ENCODE measurements at places on chromosomes 7 and 10.

DNA sequence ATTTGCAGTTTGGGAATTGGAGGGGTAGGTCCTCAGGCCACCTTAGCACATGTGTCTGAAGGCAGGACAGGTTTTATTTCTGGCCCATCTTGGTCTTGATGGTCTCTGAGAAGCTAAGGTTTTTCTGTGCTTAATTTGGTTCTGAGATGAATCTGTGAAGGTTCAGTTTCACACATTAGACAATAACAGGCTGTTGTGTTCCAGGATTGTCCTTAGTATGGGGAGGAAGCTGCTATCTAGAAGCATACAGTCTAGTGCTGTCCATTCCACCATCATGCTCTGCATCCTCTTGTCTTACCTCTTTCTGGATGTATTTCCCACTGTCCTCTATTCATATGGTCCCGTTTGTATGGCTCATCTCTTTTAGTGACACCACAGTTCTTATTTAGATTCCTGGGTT lies 7.1 kb downstream of the UBE2D1 start:
- DNase-seq: no peak

- no peak for DNase-seq
Observed at GRCh38 chr10:79376751-79377556, 29.7 kb downstream of the PPIF start.

- no peak for DNase-seq
Observed at GRCh38 chr7:13989949-13990305, 461 bp upstream of the ETV1 start.

- DNase-seq: no peak
Observed at GRCh38 chr10:106577266-106577665, 587.2 kb downstream of the SORCS1 start.

DNA sequence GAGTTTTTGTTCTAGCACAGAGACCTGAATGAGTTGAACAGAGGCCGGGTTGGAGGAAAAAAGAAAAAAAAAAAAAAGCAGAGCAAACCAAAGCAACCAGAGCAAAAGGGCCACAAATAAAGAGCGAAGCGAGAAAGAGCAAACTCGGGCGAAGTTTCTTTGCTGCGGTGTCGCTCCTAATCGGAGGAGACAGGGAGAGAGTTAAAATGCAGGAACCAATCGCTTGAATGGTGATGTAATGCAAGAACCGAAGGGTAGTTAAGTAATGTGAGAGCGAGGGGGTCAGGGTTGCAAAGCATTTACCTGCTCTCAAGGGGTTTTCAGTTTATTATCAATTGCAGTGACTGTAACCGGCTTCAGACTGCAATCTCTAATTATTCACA lies 271.7 kb downstream of the TRIL start:
- DNase-seq: peak; percentile 16

GRCh38 chr10:83166344-83166743 lies 973.0 kb upstream of the GHITM start:
- peak; percentile 2 for DNase-seq
